Breast epithelium (tissue), 4 donors: ENCODE measurements at places on chromosomes 3 and 15. TPM values are rescaled to one million over a fixed set of nuclear protein-coding genes. Genes with fewer than 3 reads are reported as not detected.

Gene COMMD2
- 26.4 TPM for total RNA-seq

Gene C3orf49
- not detected for total RNA-seq

Gene PCLAF
- total RNA-seq = 0.48 TPM

Gene GRIP2
- total RNA-seq = 0.33 TPM

Gene CLSTN2
- 33.1 TPM for total RNA-seq

Gene XCR1
- under 0.01 TPM for total RNA-seq

Gene GMNC
- total RNA-seq = under 0.01 TPM

Gene ZCWPW2
- total RNA-seq = 1.1 TPM

Gene C15orf62
- total RNA-seq = 2.0 TPM

Gene CACNA2D3
- total RNA-seq = 3.4 TPM

Gene CHDH
- 2.9 TPM for total RNA-seq

DNA sequence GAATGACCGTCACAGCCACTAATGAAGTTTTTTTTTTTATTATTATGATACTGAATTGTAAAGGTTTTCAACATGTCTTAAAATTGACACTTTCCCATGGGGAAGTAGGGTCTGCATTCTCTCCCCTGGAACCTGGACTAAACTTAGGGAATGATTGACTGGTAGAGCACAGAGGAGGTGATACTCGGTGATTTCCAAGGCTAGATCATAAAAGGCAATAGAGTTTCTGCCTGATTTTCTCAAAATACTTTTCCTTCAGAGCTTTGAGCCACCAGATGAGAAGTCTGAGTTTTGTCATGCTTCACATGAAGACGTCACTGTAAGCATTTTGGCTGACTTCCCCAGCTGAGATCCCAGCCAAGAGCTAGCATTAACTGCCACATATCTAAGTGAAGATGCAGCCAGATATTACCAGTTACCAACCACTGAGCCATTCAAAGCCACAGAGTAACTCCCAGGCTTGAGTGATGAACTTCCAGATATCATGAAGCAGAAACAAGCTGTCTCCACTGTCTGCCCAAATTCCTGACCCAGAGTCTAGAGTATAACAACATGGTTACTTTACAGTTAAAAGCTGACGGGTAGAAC is 105.8 kb downstream of the LSAMP start:
- no peak for DNase-seq
- H3K36me3 ChIP-seq = no peaks in the 10 kb centered on the region
- H3K4me1 ChIP-seq = no peaks in the 10 kb centered on the region
- H3K27me3 ChIP-seq = no peaks in the 10 kb centered on the region
- H3K27ac ChIP-seq = no peak overlapping the region

DNA sequence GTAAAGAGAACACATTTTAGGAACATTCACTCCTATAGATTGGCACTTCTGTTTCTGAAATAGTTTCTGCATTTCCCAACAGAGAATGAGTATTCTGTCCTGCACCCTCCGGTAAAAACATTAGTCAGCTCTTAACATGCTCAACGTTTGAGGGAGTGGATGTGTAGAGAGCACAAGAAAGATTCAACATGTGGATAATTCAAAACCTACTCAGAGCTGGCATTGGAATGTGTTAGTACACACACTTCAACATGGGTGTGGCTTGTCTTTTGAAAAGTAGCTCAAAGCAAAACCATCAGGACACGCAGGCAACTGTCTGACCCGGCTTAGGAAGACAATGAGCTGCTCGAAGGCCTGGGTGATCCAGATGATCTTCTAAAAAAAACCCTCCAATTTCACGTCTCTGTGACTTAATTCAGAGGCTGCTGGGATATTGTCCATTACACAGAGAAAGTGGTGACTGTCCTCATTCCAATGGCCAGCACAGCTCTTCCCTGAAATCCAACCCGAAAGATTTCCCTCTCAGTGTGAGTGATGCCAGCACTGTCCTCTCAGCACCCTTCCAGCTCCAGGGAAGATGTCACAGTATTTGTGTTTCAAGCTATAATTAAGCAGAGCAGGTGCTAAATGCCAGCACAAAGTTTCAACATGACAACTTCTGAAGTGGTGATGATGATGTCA is 18.1 kb downstream of the FBN1 start:
- peak overlapping the region; percentile 63 for H3K27ac ChIP-seq
- no peaks in the 10 kb centered on the region for H3K27me3 ChIP-seq
- DNase-seq = no peak
- H3K4me1 ChIP-seq = no peaks in the 10 kb centered on the region
- no peak overlapping the region for H3K4me3 ChIP-seq
- H3K36me3 ChIP-seq = no peaks in the 10 kb centered on the region

- H3K27ac ChIP-seq = no peak overlapping the region
- H3K4me1 ChIP-seq = no peaks in the 10 kb centered on the region
- no peak overlapping the region for H3K4me3 ChIP-seq
- no peak for DNase-seq
- no peaks in the 10 kb centered on the region for H3K36me3 ChIP-seq
- no peaks in the 10 kb centered on the region for H3K27me3 ChIP-seq
Observed at GRCh38 chr3:142498397-142499180, 50.8 kb upstream of the XRN1 start.

DNA sequence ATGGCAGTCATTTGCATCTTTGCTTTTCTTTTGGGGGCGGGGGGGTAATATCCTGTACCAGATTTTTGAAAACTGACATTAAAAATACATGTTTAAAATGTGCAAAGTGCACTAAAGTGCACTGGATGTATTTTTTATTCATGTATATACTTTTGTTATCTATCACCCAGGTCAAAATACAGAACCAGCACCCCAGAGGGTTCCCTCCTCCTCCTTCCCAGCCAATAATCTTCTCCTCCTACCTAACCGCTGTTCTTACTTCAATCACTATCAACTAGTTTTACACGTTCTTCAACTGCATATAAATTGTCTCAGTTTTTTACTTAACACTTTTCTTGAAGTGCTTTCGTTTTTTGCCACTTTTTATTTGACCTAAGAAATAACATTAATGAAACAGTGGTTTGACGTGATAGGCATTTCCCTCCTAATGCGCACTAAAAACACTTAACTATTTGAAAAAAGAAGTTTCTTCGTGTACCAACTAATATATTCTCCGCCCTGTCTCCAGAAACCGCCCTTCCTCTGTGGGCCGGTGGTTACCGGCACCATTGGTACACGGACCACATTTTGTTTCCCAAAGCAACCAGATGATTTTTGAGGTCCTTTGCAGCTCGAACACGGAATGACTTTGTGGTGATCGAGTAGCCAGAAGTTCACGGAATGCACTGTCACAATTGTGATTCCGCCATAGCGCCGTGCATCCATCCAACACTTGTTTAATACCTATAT is 836 bp upstream of the AKAP13 start:
- H3K4me3 ChIP-seq = peak overlapping the region; percentile 96
- no peaks in the 10 kb centered on the region for H3K27me3 ChIP-seq
- H3K36me3 ChIP-seq = no peaks in the 10 kb centered on the region
- peak overlapping the region; percentile 96 for H3K27ac ChIP-seq
- no peaks in the 10 kb centered on the region for H3K4me1 ChIP-seq

GRCh38 chr3:3551981-3552380 is 247.2 kb upstream of the LRRN1 start:
- H3K27ac ChIP-seq = no peak overlapping the region
- H3K27me3 ChIP-seq = no peaks in the 10 kb centered on the region
- H3K36me3 ChIP-seq = no peaks in the 10 kb centered on the region
- no peak overlapping the region for H3K4me3 ChIP-seq

DNA sequence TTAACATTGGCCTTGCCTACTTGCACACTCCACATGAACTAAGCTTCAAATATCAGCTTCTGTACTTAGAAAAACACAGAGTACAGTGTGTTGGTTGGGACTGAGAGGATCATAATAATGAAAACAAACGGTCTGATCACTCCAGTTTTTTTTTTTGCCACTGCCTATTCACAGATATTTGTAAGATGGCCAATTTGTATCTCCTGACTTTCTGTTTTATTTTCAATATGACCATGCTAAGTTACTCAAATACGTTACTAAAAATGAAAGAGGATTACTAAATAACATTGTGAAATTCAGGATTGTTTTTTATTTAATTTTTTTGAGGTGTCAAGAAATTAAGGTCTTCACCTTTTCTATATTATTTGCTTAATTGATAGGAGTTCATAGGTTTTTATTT is 595.1 kb downstream of the TUSC7 start:
- H3K27ac ChIP-seq = no peak overlapping the region
- H3K4me3 ChIP-seq = no peak overlapping the region
- no peaks in the 10 kb centered on the region for H3K4me1 ChIP-seq
- H3K27me3 ChIP-seq = no peaks in the 10 kb centered on the region
- no peak for DNase-seq
- no peaks in the 10 kb centered on the region for H3K36me3 ChIP-seq

- no peaks in the 10 kb centered on the region for H3K4me1 ChIP-seq
- H3K27me3 ChIP-seq = no peaks in the 10 kb centered on the region
- H3K36me3 ChIP-seq = no peaks in the 10 kb centered on the region
- no peak overlapping the region for H3K27ac ChIP-seq
Observed at GRCh38 chr3:23152989-23153388, 50.1 kb upstream of the UBE2E2 start.

GRCh38 chr15:77856705-77857346 is 220.7 kb downstream of the TBC1D2B start:
- H3K4me1 ChIP-seq = no peaks in the 10 kb centered on the region
- H3K27ac ChIP-seq = no peak overlapping the region
- no peaks in the 10 kb centered on the region for H3K36me3 ChIP-seq
- no peak for DNase-seq
- H3K27me3 ChIP-seq = no peaks in the 10 kb centered on the region

GRCh38 chr3:159356606-159357005 is 554.8 kb downstream of the MFSD1 start:
- DNase-seq = no peak
- no peaks in the 10 kb centered on the region for H3K27me3 ChIP-seq
- no peak overlapping the region for H3K4me3 ChIP-seq
- H3K36me3 ChIP-seq = no peaks in the 10 kb centered on the region

GRCh38 chr15:83312071-83312470 is 27.6 kb upstream of the BNC1 start:
- H3K27me3 ChIP-seq = no peaks in the 10 kb centered on the region
- no peaks in the 10 kb centered on the region for H3K4me1 ChIP-seq
- no peak overlapping the region for H3K27ac ChIP-seq
- no peak for DNase-seq

DNA sequence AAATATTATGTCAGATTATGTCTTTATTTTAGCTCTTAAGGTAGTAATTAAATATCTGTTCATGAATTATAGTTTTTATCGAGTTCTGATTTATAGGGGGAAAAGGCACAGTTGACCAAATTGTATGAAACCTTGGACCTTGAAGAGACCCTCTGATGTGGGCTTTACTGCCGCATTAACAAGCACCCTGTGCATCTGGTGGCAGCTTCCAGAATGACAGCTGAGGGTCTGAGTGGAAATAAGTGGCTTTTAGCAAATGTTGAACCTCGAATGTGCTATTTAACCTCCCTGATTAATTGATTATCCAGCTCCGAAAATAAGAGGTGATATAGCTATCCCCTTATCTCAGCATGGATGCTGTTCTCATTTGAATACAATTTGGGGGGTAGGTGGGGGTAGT is 87.0 kb downstream of the TMEM108 start:
- no peaks in the 10 kb centered on the region for H3K36me3 ChIP-seq
- no peaks in the 10 kb centered on the region for H3K27me3 ChIP-seq
- H3K27ac ChIP-seq = no peak overlapping the region
- no peaks in the 10 kb centered on the region for H3K4me1 ChIP-seq

GRCh38 chr15:40232625-40233070 is 6.2 kb upstream of the PAK6 start:
- H3K36me3 ChIP-seq = no peaks in the 10 kb centered on the region
- H3K4me1 ChIP-seq = no peaks in the 10 kb centered on the region
- no peak overlapping the region for H3K27ac ChIP-seq
- H3K27me3 ChIP-seq = no peaks in the 10 kb centered on the region
- DNase-seq = no peak

- H3K27me3 ChIP-seq = no peaks in the 10 kb centered on the region
- peak overlapping the region; percentile 93 for H3K27ac ChIP-seq
- H3K4me1 ChIP-seq = no peaks in the 10 kb centered on the region
- no peaks in the 10 kb centered on the region for H3K36me3 ChIP-seq
- peak overlapping the region; percentile 99 for H3K4me3 ChIP-seq
Observed at GRCh38 chr3:66499881-66500575, 794 bp downstream of the LRIG1 start.

DNA sequence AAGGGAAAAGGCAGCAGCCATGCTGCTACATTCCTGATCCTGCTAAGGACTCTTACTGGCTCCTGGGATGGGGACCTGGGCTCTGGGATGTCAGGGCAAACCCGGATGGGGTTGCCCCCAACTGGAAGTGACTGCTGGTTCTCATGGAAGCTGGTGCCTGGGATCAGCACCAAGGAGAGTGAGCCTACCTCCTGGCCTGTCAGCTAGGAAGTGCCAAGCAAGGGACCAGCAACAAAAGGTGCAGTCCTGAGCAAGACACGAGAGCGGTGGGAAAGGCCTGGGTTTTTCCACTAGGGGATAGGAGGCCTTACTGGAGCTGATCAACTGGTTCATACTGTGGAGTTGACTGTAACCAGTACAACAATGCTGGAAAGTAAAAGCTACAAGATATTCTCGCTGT is 47.9 kb upstream of the SYNM start:
- no peaks in the 10 kb centered on the region for H3K36me3 ChIP-seq
- H3K4me1 ChIP-seq = no peaks in the 10 kb centered on the region
- no peak for DNase-seq
- H3K27ac ChIP-seq = no peak overlapping the region
- H3K4me3 ChIP-seq = no peak overlapping the region
- H3K27me3 ChIP-seq = no peaks in the 10 kb centered on the region

DNA sequence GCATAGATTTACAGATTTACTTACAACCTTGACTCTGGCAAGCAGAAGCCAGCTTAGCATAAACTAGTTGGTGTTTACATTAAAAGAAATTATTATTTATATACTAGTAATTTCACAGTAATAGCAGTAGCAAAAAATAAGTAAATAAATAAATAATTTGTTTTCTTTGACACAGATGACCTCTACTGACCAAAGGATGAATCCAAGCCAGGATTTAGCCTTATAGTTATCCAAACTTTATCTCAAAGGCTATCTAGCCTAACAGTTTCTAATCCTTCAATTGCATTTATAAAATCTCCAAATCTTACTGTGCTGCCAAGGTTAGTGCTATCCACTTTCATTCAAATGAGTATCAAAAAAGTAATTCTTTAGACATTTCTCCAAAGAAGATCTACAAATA is 64.3 kb downstream of the FRMD5 start:
- DNase-seq = no peak
- no peak overlapping the region for H3K4me3 ChIP-seq
- H3K27me3 ChIP-seq = no peaks in the 10 kb centered on the region
- no peak overlapping the region for H3K27ac ChIP-seq
- H3K36me3 ChIP-seq = no peaks in the 10 kb centered on the region

GRCh38 chr3:53159156-53160060 is 1.6 kb upstream of the PRKCD start:
- H3K36me3 ChIP-seq = no peaks in the 10 kb centered on the region
- no peak overlapping the region for H3K4me3 ChIP-seq
- no peaks in the 10 kb centered on the region for H3K27me3 ChIP-seq
- H3K4me1 ChIP-seq = peaks cover 12% of the 10 kb centered on the region
- peak overlapping the region; percentile 1 for H3K27ac ChIP-seq
